ENCODE measurements at places on chromosomes 16 and 17. TPM values are rescaled to one million over a fixed set of nuclear protein-coding genes. Genes with fewer than 3 reads are reported as not detected.

GRCh38 chr16:24775455-24775854 lies 46.0 kb downstream of the TNRC6A start:
- DNase-seq = no peak

DNA sequence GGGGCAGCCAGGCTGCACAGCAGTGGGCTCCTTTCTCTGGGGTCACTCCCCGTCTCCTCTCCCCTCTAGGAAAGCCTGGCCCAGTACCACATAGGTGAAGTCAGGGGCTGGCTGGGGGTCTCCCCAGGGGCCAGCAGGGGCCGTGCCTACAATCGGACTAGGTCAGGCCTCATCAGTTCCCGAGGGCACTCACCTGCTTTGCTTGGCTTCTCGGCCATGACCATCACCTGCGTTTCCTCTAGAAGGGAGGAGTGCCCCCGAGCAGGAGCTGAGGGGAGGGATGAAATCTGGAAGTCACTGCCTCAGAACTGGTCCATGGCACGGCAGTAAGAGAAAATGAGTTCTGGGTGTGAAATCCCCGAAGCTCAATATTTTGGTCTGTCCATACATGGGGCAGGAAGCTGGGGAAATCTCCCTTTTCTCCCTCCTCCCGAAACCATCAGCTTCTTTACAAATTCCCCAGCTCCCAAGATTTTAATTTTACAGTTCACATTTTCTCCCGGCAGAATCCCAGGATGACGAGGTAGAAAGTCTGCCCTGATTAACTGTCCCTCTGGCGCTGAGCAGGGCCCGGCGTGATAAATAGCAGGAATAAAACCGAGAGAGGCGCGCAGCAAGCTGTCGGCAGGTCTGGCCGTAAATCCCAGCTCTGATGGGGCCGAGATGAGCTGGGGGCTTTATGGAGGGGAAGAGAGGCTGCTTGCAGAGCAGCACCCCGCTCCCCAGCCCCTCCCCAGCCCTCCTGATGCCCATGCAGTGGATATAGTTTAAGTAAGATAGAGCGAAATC lies 172.1 kb downstream of the RBFOX3 start:
- DNase-seq = no peak

GRCh38 chr17:29848737-29849136 lies 81.3 kb downstream of the SSH2 start:
- DNase-seq = no peak

GRCh38 chr17:38982858-38983746 lies 15.9 kb upstream of the FBXO47 start:
- DNase-seq = peak; percentile 44

DNA sequence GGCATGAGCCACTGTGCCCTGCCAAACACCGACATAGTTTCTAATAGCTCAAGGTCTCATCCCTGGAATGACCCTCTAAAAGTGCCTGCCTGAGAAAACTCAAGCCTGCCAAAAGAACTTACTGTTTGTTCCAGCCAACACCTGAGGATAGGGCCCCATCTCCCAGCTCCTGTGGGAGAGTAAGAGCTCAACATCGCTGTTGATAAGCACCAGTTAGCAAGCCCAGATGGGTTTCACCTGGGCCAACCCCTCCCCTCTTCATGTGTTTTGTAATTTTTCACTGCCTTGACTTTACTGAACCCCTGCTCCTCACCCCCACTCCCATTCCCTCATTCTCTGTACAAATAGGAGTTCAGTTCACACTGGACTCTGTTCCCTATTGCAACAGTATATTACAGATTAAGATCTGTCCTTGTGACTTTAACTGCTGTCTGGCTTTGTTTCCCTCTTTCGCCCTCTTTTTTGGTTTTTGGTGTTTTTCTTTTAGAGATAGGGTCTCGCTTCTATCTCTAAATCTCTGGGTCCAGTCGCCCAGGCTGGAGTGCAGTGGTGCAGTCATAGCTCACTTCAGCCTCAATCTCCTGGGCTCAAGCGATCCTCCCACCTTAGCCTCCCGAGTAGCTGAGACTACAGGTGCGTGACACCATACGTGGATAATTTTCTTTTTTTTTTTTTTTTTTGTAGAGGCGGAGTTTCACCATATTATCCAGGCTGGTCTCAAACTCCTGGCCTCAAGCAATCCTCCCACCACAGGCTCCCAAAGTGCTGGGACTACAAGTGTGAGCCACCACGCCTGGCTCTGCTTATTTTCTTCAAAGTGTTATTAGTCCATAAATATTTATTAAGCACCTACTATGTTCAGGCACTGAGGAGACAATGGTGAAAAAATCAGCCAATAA lies 12.3 kb downstream of the NUPR1 start:
- DNase-seq = no peak

DVL2 gene
- total RNA-seq = 60.9 TPM
